ENCODE measurements at places on chromosomes 1 and 21. TPM values are rescaled to one million over a fixed set of nuclear protein-coding genes. Genes with fewer than 3 reads are reported as not detected.

Gene S100A3
- 6.9 TPM for total RNA-seq

DNA sequence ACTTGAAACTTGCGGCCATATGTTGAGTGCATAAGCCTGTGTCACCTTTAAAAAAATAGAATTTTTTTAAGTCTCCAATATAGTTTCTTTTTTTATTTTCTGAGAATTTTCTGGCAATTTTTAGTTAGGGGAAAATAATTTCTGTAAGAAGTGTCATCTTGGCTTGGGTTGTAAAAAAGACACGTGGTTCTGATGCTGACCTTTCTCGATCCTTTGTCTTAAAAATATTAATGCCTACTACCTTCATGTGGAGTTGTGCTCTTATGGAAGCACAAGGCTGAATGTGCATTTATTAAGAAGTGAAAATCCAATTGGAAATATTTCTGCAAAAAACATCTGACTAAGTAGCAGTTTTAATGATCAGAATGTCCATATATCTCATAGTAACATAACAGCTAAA lies 3.5 kb downstream of the ELAVL4 start:
- DNase-seq, result no peak

- no peak for DNase-seq
Measured at GRCh38 chr1:154141240-154141639, 13.6 kb downstream of the NUP210L start.

DNA sequence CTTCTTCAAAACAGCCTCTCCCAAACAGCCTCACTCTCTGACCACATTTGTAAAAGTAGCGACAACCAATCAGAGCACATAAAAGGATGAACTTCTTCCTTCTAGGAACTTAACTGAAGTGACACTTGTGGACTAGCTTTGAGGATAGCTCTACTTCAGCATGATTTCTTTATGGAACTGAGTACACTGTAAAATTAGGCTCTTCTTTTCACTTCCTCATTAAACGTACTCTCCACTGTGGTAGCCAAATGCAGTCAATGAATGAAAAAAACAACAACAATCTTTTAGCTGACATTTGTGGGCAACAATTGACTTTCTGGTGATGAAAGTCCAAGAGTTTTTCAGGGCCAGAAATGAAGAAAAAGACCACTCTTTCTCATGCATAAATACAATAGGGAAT lies 9.6 kb downstream of the LRRC53 start:
- no peak for DNase-seq

- no peak for DNase-seq
Measured at GRCh38 chr1:150473659-150474058, 13.6 kb upstream of the TARS2 start.

All from glomerular endothelial cell (primary cell).